ENCODE measurements at places on chromosomes 6 and 20.

DNA sequence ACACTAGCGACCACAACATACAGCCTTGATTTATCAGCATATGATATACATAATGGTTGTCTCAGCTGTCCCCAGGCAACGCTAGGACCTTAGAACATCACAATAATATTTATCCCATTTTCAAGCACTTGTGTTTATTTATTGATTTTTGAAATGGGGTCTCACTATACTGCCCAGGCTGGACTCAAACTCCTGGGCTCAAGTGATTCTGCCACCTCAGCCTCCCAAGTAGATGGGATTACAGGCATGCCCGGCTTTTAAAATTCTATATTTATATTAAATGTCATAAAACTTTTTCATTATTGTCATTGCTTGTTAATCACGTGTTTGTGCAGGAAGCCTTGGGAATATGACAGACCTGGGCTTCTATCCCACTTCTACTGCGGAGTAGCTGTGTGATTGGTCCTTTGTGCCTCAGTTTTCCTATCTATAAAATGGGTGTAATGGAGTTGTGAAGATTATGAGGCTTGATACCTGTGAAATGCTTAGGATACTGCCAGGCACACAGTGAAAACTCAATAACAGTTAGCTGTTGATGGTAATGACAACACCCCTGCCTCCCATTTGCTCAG, 10.2 kb downstream of the COL20A1 start:
- DNase-seq = no peak
- H3K27me3 ChIP-seq = peaks cover 19% of the 10 kb centered on the region
- H3K4me3 ChIP-seq = no peak overlapping the region

DNA sequence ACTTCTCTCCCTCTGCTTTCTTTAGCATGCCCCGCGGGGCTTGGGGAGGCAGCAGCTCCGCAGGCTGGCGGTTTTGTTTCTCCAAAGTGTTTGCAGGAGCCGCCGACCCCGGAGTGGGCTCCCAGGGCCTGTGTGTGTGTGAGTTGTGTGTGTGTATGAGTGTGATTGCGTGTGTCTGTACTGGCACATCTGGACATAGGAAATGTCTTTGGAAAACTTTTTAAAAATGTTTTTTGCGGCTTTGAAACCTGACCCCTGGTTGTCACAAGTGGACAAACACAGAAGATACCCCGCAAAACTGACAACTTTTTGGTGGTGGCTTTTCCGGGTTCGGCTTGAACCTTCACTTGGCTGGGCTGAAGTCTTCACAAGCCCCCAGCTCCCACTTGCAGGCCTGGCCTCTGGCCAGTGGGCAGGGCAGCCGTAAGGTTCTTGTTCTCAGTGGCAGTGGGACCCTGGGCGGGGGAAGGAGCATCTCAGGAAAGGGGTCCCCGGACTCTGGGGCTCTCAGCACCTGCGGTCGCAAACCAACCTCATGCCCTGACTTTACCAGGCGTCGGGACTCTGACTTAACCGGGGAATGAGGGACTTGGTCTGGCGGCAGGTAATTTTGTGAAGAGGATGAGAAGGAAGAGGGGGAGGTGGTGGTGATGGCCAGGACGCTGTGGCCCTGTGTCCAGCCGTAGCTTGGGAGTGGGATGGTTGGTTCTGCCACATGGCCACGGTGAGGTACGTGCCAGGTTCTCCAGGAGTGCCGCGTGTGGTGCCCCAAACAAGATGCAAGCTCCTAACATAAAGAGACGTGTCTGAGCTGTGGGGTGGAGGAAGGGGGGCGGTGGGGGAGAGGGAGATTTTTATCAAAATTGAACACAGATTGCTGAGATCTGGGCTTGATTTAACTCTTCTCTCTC, 619 bp downstream of the DAAM2 start:
- peaks cover 25% of the 10 kb centered on the region for H3K27me3 ChIP-seq
- no peaks in the 10 kb centered on the region for H3K36me3 ChIP-seq
- no peak for DNase-seq
- no peak overlapping the region for H3K27ac ChIP-seq
- H3K4me3 ChIP-seq = peak overlapping the region; percentile 62

GRCh38 chr20:38001981-38002380, 31.3 kb downstream of the TTI1 start:
- H3K27ac ChIP-seq = no peak overlapping the region
- no peaks in the 10 kb centered on the region for H3K4me1 ChIP-seq
- peaks cover 5% of the 10 kb centered on the region for H3K36me3 ChIP-seq
- no peak overlapping the region for H3K4me3 ChIP-seq
- no peak for DNase-seq
- no peaks in the 10 kb centered on the region for H3K27me3 ChIP-seq

GRCh38 chr6:140480852-140481251, 1106.4 kb upstream of the CITED2 start:
- H3K27me3 ChIP-seq = no peaks in the 10 kb centered on the region
- H3K4me3 ChIP-seq = no peak overlapping the region
- no peaks in the 10 kb centered on the region for H3K36me3 ChIP-seq

DNA sequence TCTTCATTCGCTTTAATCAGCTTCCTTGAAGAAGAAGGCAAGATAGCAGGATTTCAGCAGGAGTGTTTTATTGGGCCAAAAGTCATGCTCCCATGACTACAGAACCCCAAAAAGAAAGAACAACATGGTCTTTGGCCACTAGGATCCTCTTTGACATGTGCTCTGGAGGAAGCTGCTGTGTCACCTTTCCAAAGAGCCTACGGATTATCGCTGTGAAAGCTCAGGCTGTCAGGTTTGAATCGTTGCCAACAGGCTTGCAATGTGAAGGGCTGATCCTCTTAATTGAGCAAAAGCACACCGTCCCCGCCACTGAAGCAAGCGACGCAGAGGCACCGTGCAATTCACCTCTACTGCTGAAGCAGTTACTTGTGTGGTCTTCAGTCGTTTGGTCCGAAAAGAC, 29.0 kb downstream of the MYLIP start:
- no peak overlapping the region for H3K27ac ChIP-seq
- H3K4me1 ChIP-seq = peaks cover 6% of the 10 kb centered on the region
